CD8-positive, alpha-beta memory T cell (primary cell): ENCODE measurements at places on chromosomes 7 and 10. TPM values are rescaled to one million over a fixed set of nuclear protein-coding genes. Genes with fewer than 3 reads are reported as not detected.

- no peak for DNase-seq
- H3K36me3 ChIP-seq, result no peaks in the 10 kb centered on the region
- no peak overlapping the region for H3K4me3 ChIP-seq
- H3K4me1 ChIP-seq, result no peaks in the 10 kb centered on the region
- H3K27me3 ChIP-seq, result no peaks in the 10 kb centered on the region
These were observed 54.0 kb downstream of the SHOC2 start for GRCh38 chr10:110973400-110973799.

GRCh38 chr7:50803359-50804337, 21.0 kb upstream of the GRB10 start:
- H3K4me1 ChIP-seq, result no peaks in the 10 kb centered on the region
- no peak for DNase-seq
- no peaks in the 10 kb centered on the region for H3K27me3 ChIP-seq
- no peak overlapping the region for H3K4me3 ChIP-seq

DNA sequence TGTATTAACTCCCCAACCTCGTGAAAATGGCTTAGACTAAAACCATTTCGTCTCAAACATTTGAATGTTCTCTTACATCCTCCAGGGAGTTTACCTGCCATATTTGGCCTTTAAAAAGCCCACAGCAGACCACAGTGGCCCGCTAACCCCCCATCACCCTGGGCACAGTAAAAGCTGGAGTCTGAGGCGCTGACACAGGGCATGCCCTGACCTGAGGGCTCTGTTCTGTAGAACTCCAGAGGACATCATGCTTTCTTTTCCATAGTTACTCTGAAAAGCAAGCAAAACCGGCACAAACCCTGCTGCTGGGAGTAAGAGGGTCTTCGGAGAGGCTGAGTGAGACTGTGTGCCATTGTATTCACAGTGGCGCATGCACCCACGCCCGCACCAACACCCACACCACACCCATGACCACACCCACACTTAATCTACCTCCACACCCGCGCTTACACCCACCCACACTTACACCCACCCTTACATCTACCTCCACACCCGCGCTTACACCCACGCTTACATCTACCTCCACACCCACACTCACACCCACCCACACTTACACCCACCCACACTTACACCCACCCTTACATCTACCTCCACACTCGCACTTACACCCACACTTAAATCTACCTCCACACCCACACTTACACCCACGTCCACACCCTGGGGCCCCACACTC, 32.1 kb downstream of the LRRC27 start:
- H3K27me3 ChIP-seq, result no peaks in the 10 kb centered on the region
- DNase-seq, result no peak
- no peak overlapping the region for H3K4me3 ChIP-seq

DNA sequence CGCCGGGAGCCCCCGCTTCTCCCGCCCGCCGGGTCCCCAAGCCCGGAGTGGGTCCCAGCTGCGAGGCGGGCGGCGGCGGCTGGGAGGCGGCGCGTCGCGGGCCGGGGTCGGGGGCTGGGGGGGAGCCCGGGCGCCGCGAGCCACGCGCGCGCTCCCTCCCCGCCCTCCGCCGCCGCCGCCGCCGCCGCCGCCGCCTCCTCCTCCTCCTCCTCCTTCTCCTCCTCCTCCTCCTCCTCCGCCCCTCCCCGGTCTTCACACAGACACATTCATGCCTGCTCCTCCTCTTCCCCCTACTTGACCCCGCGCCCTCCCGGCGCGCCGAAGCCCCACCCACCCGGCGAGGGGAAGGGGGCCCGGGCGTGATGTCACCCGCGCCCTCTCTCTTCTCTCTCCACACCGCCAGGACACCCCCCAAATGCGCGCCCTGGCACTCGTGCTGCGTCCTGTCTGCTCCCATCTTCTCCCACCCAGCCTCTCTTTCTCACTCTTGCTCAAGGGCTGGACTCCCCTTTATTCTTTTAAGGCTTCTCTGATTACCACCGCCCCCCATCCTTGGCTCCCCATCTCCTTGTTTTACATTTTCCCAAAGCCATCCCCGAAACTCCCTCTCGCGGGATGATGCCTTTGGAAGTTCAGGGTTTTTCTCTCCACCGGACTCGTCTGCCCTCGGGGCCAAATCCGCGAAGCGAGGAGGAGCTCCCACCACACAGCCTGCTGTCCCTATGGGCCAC, 967 bp upstream of the GLI3 start:
- H3K36me3 ChIP-seq, result no peaks in the 10 kb centered on the region
- H3K27ac ChIP-seq, result no peak overlapping the region
- H3K4me3 ChIP-seq, result no peak overlapping the region
- DNase-seq, result no peak

RNLS gene
- total RNA-seq, result 7.0 TPM

SEPTIN7 gene
- total RNA-seq, result 270 TPM

NXPH1 gene
- total RNA-seq, result not detected

MOGAT3 gene
- not detected for total RNA-seq

ARHGEF35 gene
- total RNA-seq, result 5.3 TPM

AUTS2 gene
- total RNA-seq, result 4.4 TPM
